ENCODE measurements at places on chromosomes 6 and 20. TPM values are rescaled to one million over a fixed set of nuclear protein-coding genes. Genes with fewer than 3 reads are reported as not detected.
A peak's percentile ranks its signal among the peaks of the same experiment; 100 is the strongest.

GID8 gene
- 29.8 TPM for total RNA-seq

CD93 gene
- total RNA-seq, result 0.54 TPM

TMC2 gene
- total RNA-seq, result not detected

STX11 gene
- 26.5 TPM for total RNA-seq

MAP1LC3A gene
- total RNA-seq, result 5.2 TPM

DNA sequence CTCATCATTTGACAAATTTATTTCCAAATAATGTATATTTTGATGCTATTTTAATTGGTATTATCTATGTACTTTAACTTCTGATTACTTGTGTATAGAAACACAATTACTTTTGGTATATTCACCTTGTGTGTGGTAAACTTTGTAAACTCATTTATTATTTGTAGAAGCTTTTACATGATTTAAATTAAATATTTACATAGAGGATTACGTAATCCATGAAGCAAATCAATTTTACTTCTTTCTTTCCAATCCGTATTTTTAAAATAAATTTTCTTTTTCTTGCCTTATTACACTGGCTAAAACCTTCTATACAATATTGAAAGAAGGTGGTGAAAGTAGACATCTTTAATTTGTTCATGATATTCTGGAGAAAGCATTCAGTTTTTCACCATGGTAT is 540.2 kb downstream of the MMUT start:
- no peaks in the 10 kb centered on the region for H3K36me3 ChIP-seq
- H3K4me1 ChIP-seq, result no peaks in the 10 kb centered on the region
- DNase-seq, result no peak
- H3K27me3 ChIP-seq, result no peaks in the 10 kb centered on the region
- no peak overlapping the region for H3K27ac ChIP-seq

GRCh38 chr6:137715589-137716045 is 151.4 kb upstream of the TNFAIP3 start:
- no peaks in the 10 kb centered on the region for H3K27me3 ChIP-seq
- DNase-seq, result peak; percentile 65
- peak overlapping the region; percentile 19 for H3K4me3 ChIP-seq
- H3K36me3 ChIP-seq, result peaks cover 14% of the 10 kb centered on the region
- H3K4me1 ChIP-seq, result peaks cover 57% of the 10 kb centered on the region
- H3K27ac ChIP-seq, result peak overlapping the region; percentile 94

DNA sequence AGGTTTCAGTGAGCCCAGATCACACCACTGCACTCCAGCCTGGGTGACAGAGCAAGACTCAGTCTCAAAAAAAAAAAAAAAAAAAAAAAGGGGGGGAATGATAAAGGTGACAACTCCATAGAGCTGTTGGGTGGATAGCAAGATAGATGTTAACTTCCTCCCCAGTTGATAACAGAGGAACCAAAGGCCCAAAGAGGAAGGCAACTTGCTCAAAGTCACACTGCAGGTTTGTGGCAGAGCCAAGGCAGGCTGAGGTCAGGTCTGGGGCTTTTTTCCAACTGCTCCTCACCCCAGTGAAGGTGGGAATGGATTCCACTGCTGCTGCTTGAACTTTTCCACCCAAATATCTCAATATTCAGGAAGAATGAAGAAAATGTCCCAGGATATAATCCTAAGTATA is 26.7 kb downstream of the HCK start:
- H3K27me3 ChIP-seq, result peaks cover 45% of the 10 kb centered on the region
- no peaks in the 10 kb centered on the region for H3K36me3 ChIP-seq
- H3K4me3 ChIP-seq, result no peak overlapping the region
- no peak overlapping the region for H3K27ac ChIP-seq
- no peaks in the 10 kb centered on the region for H3K4me1 ChIP-seq
- no peak for DNase-seq
